ENCODE measurements at places on chromosomes 2 and 18.

DNA sequence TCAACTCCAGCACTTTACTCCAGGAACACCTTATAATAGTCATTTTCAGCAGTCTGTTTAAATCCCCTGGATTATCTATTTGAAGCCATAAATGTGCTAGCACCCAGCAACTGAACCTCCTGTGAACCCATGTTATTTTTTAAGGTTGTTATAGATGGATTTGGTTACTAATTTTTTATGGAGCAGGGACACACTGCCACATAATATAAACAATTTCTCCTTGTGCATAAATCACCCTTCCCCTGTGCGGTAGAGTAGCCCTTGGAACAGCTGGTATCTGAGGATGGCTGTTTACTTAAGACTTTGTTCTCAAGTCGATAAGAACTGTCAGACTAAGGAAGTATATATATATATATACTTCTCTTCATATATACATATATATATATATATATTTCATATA, 367.4 kb downstream of the EPHA4 start:
- DNase-seq: no peak

DNA sequence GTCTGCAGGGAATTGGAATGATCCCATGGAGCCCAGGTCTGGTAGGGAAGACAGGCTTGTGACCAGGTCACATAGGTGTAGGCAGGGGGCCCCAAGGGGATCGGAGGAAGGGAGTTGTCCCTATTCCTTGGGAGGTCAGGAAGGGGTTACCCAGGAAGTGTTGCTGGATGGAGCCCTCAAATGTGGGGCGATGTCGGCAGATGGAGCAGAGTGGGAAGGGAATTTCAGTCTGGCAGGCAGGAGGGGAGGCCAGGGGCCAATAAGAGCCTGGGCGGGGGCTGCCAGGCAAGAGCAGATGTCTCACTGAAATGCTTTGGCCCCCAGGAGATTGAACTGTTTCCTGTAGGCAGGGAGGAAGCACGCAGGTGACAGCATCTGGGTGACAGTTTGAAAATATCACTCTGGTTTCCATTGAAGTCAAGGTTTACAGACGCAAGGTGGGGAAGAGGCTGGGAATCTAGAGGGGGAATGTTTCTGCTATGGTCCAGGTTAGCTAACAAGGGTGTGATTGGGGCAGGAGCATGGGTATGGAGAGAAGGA, 81.5 kb upstream of the SMAD2 start:
- DNase-seq: no peak

GRCh38 chr2:210861038-210861665, 304.8 kb downstream of the CPS1 start:
- no peak for DNase-seq

DNA sequence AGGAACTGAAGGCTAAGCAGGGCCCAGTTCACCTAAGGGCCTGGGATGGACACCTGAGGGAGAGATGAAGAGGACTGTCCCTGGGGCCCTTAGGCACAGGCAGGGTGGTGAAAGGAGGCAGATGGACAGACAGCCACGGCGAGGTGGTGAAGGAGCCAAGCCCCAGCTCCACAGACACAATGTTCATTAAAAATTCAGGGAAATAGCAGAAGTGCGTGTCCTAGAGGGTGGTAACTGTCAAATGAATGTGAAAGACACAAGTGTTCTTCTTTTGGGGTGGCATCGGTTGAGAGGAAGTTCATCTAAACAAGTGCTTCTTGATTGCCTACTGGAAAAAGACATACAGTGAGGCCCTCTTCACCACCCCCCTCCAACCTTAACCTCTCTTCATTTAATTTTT, 76.2 kb upstream of the SIX2 start:
- no peak for DNase-seq

DNA sequence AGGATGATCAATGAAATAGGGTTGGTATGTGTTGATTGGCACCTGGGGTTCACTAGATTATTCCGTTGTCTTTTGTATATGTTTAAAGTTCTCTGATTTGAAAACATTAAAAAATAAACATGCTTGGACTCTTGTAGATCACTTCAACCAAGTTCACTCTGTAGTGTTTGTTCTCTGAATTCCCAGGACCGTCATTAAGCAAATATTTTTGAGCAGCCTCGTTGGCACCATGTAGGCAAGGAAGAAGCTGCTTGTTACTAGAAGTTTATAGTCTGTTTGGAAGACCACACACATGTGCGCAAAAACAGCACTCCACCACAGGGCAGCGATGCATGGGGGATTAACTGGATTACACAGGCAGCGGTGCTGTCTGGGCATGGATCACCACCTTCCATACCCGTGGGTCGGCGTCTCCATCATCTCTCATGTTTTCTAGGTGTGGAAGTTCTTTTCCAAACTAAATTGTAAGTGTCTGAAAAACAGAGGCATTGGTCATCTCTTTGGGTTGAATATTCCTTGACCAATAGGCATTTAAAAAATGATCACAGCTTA, 212.2 kb downstream of the FHOD3 start:
- no peak for DNase-seq

GRCh38 chr2:173307293-173307692, 47.4 kb upstream of the CDCA7 start:
- no peak for DNase-seq

DNA sequence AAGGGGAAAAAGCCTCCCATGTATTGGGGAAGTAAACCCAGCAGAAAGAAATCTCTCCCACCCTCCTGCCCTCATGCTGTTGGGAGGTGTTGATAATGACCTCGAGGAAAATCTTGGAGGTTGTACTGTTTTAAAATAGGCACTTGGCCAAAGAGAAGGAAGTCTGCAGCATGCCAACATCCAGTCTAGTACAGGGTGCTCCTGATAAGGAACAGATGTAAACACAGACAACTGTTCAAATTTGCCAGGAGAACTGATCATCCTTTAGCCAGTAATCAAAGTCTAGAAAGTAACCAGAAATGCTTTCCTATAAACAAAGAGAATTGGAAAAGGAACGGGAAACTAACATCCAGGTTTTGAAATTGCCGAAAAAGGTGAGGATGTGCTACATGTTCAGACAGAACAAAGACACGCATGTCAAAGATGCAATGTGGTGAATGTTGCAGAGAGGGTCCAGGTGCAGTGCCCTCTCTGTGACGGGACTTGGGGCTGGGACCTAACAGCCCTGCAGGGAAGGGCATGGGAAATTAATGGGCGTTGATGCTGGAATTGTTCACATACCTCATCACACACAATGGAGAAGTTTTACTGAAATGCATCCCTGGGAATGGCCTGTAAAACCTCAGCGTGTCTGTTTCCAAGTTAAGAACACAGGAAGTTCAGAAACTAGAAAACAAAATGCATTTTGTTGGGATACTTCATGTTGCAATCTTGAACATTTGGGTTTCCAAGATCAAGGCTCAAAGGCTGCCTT, 125.7 kb upstream of the RND3 start:
- DNase-seq: no peak

GRCh38 chr2:197600306-197600705, 75.1 kb downstream of the RFTN2 start:
- no peak for DNase-seq

DNA sequence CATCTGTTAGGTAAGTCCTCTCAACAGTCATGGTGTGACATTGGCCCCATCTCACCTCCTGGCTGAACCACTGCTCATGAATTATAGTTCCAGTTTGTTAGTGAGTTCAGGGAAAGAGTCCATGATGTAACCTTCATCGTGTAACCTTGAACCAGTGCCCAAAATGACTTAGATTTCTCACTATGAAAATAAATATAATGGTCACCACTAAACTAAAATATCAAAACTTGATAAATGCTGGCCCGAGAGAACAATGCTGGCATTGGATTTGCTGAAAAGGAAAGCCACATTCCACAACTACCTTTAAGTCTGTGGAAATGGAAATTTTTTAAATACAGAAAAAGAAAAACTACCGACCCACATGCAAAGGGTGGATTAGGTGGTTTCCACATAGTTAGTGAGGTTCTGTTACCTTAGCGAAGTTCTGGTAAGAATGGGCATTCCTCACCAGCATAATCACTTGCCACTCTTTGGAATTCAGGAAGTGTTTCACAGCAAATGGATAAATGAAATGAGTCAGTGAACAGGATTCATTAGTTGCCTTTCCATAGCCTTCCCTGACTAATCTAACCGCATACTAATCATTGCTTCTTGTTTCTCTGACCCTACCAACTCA, 133.9 kb upstream of the CTAGE1 start:
- no peak for DNase-seq

- DNase-seq: no peak
These were observed 250.8 kb upstream of the PXDN start for GRCh38 chr2:1995081-1995480.

GRCh38 chr18:23365602-23366001, 87.5 kb upstream of the RIOK3 start:
- DNase-seq: no peak

- no peak for DNase-seq
These were observed 23.6 kb downstream of the SUCLG1 start for GRCh38 chr2:84435345-84436025.

DNA sequence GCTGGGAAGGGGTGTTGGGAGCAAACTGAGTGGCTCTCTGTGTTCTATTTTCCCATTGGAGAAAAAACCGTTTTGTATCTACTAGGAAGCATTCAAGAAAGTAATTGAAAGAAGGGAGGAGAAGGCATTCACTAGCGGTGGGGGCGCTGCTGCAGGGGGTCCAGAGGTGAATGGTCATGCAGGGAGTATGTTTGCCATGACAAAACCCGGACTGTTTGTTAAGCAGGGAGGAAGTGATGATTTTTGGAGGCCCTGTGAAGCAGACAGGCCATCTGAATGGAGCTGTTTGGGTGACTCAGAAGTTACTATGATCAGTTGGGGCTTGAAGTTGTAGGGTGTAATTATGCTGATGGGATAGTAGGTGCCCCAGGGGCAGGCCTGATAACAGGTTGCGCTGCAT, 7.0 kb downstream of the TAF4B start:
- no peak for DNase-seq

DNA sequence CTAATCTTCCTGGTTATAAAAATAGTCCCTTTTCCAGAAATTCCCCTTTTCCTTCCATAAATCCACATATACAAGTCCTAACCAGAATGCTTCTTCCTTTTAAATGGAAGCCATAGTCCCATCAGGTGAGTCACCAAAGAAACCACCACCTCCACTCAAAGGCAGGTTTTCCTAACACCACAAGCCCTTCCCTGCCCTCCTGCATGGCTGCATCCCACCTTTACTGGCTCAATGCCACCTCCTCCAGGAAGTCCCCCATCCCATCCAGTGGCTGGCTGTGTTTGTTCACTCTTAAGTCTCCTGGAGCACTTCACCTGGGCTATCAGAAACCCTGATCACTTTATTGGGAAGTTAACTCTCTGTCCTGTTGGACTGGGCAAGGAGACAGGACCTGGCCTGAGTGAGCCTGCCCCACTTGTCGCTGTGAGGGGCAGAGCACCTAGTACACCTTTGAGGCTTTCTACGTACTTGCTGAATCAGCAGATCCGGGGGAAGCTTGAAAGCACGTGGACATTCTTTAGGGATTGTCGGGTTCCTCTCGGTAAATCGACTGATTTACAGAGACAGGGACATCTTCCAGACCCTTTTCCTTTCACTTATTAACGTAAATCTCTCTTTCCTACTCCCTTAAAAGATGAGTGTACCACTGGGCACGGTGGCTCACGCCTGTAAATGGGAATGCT, 71.0 kb downstream of the NGEF start:
- DNase-seq: no peak

DNA sequence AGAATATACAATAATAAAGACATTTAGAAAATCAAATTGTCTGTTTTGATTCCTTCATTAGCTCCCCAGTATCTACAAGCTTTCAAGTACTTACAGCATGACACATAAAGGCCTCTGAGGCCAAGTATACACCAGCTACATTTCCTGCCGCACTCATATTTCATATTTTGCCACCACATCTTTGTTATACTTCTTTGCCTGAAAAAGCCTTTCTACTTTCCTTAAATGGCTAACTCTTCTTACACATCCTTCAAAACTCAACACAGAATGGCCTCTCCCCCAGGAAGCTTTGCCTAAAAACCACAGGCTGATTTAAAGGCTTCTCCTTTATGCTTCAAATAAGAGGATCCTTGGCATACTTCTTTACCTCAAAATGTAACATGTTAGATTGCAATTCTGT, 4.5 kb downstream of the STK17B start:
- no peak for DNase-seq

DNA sequence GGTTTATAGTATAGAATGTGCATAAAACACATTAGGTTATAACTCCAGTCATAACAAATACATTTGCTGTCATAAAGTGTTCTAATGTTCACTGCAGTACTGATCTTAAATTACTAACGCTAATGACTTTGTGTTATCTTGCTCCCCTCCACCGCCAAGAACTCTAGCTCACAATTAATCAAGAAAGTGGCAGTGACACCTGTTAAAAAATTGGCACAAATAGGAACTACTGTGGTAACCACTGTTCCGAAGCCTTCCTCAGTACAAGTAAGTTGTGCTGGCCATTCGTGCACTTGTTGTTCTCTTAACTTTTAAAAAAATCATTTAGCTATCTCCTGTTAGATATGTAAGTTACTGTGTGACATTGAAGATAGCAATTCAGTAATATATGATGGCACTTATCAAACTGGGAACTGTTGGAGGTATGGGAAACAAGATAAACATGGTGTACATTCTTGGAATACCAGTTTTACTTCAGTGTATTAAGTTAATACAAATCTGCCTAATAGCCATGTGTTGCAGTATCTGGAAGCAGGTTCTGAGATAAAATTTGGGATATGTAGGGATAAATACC, 41.2 kb downstream of the TAF4B start:
- DNase-seq: no peak

- DNase-seq: no peak
These were observed 128.8 kb downstream of the ATL2 start for GRCh38 chr2:38248255-38248654.

DNA sequence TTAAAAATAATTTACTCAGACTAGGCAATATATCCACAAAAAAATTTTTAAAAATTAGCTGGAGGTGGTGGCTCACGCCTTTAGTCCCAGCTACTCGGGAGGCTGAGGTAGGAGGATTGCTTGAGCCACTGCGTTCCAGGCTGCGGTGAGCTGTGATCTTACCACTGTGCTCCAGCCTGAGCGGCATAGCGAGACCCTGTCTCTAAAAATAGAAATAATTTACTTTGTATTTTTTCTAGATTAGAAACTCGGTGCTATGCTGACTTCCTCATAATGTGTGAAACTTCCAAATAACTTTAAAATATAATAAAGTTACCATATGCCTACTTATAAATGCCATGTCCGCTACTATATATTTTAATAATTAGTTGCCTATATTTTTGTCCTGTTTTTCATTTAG, 6.7 kb downstream of the PPIG start:
- DNase-seq: no peak

DNA sequence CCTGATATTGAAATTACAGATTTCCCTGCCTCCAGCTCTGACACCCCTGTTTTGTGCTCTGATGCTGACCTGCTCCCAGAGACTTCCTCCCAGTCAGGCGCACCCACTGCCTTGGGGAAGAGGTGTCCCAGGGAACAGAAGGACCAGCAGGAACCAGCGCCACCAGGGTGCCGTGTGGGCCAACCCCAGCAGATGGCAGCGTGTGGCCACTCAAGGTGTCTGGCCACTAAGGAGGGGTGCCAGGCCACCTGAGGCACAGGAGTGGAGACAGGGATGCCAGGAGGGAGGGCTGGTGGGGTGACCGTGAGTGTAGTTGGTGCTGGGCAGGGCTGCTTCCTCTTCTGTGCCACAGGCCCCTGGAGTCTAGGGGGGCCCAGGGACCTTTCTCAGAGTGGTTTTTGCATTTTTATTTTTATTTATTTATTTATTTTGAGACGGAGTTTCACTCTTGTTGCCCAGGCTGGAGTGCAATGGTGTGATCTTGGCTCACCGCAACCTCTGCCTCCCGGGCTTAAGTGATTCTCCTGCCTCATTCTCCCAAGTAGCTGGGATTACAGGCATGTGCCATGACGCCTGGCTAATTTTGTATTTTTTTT, 56.0 kb downstream of the TEX44 start:
- DNase-seq: peak; percentile 65
